ENCODE measurements at places on chromosomes 3 and 15.

DNA sequence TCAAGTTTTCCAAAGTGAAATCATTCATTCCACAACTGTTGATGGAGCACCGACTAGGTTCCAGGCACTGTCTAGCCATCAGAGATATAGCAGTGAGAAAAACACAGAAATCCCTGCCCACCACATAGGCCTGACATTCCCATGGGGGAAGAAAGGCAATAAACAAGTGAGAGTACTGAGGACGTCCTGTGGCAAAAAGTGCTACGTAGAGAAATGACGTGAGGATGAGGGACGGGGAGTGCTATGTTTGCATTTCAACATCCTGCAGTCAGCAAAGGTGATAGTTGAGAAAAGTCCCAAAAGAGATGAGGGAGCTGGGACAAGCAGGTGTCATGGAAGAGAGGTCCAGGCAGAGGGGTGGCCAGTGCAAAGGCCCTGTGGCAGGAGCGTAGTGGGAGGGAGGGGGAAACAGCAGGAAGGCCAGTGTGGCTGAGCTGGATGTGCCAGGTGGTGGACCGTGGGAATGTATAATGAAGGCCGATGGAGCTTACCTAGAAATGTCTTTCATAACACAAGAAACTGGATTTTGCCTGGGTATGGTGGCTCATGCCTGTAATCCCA lies 10.4 kb upstream of the FURIN start:
- no peak for DNase-seq

DNA sequence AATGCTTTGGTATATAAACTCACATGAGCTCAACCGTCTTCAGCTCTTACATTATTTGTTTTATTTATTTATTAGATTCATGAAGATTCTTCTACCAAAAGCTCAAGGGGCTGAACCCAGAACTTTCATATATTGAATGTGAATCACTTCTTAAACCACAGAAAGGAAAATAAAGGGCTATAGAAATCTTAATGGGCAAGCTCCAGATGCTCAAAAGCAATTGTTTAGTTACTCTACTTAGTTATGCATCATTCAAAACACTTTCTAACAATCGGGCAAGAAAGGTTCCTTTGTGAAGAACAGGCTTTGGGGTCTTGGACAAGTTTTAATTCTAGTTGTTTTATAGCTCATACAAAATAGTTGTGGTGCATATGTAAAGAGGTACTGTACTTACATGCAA lies 380.2 kb downstream of the TIGIT start:
- no peak for DNase-seq

DNA sequence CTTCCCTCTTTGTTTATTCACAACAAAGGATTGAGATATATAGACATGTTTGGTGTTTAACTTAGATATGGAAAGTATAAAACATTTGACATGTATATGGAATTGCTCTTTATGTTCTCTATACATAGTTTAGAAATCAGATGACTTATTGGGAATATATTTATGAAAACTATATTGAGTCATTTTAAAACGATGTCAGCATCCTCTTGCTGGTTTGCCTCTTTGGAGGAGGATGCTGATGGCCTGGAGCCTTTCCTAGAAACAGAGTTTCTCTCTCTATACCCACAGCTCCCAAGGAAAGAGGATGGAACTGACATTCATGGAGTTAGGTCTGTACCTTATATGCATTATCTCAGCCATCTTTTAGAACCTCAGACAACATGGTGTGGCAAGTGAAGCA lies 40.3 kb downstream of the ZBTB38 start:
- DNase-seq, result no peak

- DNase-seq, result no peak
These were observed 311.7 kb upstream of the DPH6 start for GRCh38 chr15:35857567-35858226.

DNA sequence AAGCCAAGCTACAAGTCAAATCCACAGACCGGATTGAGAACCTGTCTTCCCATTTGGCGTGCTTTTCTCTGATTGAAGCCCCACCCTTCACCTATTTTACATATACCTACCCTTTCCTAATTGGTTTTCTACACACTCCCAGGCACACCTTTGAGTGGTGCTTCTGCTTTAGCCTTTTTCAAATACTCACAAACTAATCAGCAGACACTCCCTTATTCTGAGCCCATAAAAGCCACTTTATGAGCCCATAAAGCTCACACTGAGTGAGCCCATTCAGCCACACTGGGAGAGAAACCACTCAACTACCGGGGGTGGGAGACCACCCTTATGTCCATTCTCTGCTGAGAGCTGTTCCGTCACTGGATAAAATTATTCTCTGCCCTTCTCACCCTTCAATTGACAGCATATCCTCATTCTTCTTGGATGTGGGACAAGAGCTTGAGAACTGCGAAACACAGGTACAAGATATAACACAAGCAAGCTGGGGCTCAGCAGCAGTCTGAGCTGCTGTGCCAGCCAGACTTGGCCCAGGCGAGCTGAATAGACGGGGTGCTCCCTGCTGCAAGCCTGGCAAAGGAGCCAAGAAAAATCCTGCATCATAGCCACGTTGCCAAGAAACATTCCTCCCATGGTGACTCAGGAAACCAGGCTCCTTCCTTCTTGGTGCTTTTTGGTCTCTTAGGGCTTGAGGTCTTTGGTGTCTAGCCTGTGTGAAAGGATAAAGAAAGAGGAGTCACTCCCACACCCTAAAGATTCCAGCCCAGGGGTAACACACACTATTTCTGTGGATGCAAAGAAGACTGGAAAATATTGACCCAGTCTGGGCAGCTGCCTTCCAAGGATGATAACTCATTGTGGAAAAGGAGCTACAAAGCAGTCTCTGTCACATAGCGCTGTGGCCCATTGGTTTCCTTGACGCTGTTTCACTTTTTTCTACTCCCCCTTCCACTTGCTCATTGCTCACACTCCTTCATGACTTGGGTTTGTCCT lies 609.7 kb downstream of the MCTP2 start:
- DNase-seq, result no peak

- no peak for DNase-seq
These were observed 17.8 kb upstream of the THUMPD3 start for GRCh38 chr3:9345041-9345440.

GRCh38 chr3:134419214-134419959 lies 45.1 kb upstream of the AMOTL2 start:
- DNase-seq, result no peak

DNA sequence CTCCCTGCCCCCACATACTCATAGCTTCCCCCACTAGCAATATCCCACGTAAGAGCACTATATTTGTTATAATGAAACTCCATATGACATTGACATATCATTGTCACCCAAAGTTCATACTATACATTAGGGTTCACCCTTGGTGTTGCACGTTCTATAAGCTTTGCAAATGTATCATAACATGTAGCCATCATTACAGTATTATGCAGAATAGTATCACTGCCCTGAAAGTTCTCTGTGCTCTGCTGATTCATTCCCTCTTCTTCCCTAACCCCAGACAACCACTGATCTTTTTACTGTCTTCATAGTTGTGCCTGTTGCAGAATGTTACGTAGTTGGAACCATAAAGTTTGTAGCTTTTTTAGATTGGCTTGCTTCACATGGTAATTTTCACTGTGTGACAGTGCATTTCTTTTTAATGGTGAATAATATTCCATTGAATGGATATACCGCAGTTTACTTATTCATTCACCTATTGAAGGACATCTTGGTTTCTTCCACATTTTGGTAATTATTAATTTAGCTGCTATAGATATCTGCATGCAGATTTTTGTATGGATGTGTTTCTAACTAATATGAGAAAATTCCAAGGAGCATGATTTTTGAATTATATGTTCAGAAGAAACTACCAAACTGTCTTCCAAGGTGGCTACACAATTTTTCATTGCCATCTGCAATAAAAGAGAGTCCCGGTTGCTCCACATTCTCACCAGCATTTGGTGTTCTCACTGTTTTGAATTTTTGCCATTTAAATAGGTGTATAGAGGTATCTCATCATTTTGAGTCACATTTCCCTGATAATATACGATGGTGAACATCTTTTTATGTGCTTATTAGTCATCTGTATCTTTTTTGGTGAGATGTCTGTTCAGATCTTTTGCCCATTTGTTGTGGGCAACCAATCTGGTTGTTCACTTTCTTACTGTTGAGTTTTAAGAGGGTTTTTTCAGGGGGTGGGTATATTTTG lies 59.7 kb downstream of the CD200 start:
- no peak for DNase-seq

DNA sequence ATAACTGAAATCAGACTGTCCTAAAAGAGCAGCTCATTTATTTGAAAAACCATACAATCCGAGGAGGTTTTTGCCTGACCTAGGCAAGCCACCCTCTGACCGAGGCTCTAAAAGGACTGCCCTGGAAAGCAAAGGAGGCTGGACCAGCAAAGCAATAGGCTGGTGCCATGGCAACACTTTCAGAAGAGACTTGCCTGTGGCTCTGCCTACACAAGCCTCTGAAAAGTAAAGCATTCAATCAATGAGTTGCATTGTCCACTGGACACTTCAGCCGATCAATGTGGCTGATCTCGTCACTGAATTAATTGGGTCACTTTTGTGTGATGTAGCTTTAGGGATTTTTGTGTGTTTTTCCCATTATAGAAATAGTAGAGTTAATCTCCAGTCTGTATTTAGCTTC lies 99.1 kb upstream of the SEMA6D start:
- no peak for DNase-seq

DNA sequence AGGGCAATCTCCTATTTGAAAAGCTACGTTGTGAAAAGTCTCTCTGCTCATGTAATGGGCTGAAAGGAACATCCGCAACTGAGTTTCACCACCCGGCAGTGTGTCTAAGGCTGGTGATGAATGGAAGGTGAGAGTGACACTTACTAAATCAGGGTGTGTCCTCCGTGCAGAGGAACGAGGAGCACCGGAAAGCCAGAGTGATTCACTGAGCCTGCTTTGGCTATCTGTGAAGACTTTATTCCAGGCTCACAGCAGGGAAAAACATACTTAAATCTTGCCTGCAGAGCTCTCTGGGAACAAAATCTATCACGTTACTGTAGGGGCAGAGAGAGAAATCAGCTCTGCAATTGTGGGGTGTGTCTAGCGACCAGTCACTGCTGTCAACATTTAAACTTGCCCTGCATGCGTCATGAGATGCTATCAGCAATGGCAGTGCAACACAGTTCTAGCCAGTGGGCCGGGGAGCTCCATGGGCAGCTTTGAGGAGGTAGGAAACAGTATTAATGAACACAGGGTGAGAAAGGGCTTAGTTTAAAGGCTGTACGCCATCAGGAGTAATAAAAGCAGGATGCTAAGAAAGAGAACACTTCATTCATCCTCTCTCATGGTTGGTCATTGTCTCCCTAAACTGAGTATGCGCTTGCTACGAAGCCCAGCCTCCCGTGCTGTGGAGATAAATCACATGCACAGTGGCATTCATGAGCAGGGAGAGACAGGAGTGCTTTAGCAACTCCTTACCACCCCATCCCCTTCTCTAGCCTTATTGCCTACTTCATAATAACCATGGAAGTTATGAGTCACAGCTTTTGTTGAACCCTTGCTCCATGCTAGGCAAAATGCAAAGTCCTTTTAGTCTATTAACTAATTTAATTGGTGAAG lies 542.7 kb upstream of the ADAMTS9 start:
- DNase-seq, result no peak
